ENCODE measurements at places on chromosomes 1 and 21.

GRCh38 chr1:223556414-223557129 is 108.9 kb downstream of the CAPN8 start:
- peak; percentile 78 for DNase-seq

DNA sequence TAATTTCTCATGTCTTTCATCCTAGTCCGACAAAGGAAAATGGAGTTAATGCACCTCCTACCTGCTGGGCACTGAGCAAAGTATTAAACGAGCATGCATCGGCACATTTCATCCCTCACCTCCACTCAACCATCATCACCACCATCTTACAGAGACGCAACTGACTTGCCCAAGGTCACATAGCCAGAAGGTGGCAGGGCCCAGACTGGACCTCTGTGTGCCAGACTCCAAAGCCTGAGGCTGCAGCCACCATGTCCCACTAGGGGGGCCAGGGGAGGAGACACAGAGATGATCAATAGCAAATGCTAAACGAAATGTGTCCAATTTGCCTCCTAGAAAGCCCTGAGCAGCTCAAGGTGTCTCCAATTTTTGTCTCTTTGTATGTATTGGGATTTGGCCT is 163.7 kb upstream of the EDN2 start:
- DNase-seq = no peak

GRCh38 chr1:84083307-84083706 is 60.8 kb upstream of the PRKACB start:
- DNase-seq = no peak

- DNase-seq = peak; percentile 75
Observed at GRCh38 chr1:231058416-231059109, 18.5 kb upstream of the FAM89A start.

- no peak for DNase-seq
Observed at GRCh38 chr1:192609110-192610079, 26.6 kb upstream of the RGS13 start.

DNA sequence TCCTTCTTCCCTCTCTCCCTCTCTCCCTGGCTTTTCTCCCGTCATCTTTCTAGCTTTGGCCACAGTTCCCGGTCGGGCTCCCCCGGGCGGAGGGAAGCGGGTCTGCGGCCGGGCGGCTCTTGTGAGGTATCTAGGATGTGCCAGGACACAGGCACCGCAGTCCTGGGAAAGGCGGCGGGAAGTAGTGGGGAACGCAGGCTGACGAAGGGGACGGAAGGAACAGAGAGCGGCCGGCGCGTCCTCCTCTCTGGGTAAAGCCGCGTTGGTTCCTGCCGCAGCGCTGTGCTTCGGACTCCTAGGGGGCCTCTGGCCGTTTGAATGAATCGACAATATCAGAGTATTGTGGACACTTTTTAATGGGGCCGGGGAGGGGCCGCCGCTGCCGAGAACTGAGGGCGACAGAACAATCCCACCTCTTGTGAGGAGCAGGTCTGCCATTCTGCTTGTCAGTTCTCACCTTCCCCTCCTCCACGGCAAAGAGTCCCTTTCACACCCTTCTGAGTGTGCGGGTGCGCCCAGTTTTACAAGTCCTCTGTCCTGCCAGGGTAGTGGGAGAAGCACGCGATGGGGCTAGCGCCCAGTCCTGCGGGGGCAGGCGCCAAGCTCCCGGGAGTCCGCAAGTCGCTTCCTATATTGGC is 1.2 kb upstream of the LHX9 start:
- peak; percentile 90 for DNase-seq

- no peak for DNase-seq
Observed at GRCh38 chr1:194474701-194475100, 1288.3 kb upstream of the B3GALT2 start.

DNA sequence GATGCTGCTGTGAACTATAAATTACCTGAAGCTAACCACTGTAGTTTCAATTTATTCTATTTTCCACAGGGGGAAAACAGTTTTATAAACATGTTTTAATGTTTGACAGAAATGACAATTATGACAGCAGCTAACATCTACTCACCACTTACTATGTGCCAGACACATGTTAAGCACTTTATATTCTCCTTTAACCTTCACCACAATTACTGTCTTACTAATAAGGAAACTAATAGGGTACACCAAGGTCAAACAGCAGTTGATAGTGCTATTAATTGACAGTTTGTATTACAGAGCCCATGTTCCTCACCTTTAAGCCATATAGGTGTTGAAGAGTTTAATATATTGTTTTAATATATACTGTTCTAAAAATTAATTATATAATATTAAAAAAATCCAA is 146.4 kb downstream of the EVI5 start:
- DNase-seq = no peak

DNA sequence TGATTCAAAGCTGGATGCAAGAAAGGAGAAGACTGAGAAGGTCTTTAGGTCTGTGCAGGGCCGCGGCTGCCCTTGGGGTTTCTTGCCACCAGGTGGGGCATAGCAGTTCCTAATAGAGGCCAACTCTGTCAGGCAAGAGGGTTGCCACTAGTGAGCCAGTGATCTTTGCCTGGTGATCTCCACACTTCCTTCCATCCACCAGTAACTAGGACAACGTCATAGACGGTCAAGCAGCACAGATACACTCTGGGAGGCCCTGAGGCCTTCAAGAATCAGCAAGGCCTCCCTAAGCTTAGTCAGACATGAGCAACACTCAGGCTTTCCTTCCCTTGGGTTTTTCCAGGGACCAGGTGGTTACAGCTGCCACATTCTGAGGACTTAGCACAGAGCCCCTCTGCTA is 32.9 kb upstream of the ATP2B4 start:
- DNase-seq = peak; percentile 51

GRCh38 chr1:74422421-74423292 is 89.8 kb downstream of the LRRC53 start:
- DNase-seq = peak; percentile 46

DNA sequence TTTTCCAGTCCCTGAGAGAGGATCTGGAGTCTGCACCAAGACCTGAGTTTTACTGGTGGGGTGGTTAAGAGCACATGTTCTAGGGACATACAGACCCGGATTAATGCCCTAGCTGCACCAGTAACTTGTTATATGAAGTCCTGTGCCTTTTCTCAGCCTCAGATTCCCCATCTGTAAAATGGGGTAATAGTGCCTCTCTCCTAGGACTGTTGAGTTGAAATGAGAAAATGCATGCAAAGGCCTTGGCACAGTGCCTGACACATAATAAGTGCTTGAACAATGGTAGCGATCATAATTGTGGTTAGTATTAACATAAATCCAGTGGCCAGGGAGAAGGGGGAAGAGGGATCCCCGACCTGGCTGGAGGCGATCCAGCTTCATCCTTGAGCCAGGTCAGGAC is 12.3 kb downstream of the AHDC1 start:
- no peak for DNase-seq

GRCh38 chr1:110004583-110004982 is 20.0 kb downstream of the AHCYL1 start:
- DNase-seq = peak; percentile 47

DNA sequence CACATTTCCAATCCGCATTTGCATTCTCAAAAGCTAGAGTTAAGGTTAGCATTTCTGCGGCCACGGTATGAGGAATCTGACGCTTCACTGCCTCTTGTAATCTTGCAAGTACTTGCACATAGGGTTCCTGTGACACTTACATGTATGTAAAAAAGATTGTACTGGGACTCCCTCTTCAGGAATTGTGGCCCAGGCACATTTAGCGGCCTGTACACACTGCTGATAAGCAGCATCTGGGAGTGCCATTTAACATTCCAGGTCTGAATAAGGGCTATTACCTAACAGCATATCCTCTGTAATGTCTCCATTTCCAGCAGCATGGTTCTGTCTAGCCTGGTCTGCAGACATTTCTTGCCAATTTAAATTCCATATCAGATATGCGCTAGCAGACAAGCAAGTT is 75.7 kb downstream of the AXDND1 start:
- no peak for DNase-seq

DNA sequence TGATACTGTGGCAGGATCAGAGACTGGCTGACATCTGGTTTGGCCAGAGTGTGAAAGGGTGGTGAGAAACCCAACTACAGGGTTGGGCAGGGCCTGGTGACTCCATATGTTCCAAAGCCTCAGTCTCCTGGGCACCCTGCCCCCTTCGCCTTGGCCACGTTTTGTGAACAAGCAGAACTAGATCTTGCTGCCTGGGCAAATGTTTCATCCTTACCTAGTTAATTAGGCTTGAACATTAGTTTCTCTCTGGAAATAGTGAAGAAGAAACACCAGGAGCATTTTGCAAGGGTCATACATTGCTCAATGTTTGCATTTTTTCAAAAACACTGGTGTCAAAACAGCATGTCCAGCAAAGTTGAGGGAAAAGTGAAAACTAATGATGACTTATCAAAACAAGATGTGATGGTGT is 60.5 kb downstream of the MAP3K7CL start:
- no peak for DNase-seq

DNA sequence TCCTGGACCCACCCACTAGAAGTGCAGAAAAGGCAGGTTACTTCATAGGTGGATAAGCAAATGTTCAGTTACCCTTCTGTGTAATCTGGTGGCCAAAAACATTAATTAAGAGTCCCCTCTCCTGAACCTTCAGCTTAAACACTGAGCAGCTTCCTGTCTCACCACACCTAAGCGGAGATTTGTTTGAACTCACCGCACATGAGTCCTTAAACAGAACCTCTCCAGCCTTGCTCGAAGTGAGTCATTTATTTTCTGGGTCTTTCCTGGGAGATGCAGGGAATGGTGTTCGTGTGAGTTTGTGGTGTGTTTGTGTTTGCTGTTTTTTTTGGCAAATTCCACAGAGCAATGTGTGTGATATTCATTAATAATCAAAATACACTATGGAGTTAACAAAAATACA is 7.6 kb upstream of the FNBP1L start:
- DNase-seq = peak; percentile 75

DNA sequence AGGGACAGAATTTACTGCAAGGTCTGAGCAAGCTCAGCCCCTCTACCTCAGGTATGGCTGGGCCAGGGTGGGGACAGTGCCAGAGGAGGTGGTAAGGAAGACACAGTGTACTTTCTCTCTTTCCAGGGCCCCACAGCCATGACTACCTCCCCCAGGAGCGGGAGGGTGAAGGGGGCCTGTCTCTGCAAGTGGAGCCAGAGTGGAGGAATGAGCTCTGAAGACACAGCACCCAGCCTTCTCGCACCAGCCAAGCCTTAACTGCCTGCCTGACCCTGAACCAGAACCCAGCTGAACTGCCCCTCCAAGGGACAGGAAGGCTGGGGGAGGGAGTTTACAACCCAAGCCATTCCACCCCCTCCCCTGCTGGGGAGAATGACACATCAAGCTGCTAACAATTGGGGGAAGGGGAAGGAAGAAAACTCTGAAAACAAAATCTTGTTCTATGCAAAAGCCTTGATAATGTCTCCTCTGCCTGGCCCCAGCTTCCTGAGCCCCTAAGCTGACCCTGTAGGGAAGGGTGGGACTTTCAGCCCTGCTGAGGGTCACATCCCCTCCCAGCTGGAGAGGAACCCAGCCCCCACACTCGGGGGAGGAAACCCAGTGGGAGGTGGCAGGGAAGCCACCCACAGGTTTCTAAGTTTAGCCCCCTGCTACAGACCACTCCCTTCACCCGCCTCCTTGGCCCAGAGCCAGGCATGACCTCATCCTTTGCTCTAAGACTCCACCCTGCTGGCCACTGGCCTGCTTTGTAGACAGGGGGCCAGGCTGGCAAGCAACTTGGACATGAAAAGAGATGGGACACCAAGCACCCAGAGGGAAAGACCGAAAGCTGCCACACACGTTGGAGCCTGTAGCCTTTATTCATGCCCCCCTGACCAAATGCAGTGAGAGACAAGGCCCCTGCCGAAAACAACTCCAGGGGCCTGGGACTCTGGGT is 6.4 kb downstream of the RHOC start:
- peak; percentile 81 for DNase-seq

DNA sequence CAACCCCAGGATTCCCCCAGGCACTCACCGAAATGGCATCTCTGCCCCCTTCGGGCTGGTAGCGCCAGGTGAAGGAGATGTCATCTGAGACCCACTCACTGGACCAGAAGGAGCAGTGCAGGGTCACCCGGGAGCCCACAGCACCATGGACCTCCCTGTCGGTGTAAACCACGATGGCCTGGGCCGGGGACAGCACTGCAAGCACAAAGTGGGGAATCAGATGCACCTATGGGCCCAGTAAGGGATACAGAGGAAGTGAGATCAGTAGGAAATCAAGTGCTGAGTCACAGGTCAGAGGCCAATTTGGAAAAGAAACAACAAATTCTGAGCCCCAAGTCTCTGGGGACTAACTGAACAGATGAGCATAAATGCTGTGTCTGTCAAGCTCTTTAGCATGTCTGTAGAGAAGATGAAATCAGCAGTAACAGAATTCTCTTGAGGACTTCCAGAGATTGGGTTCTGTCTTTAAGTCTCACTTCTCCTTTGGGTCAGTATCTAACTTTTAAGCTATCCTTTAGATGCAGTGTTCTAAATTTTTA is 2.5 kb downstream of the MPZ start:
- DNase-seq = peak; percentile 56

DNA sequence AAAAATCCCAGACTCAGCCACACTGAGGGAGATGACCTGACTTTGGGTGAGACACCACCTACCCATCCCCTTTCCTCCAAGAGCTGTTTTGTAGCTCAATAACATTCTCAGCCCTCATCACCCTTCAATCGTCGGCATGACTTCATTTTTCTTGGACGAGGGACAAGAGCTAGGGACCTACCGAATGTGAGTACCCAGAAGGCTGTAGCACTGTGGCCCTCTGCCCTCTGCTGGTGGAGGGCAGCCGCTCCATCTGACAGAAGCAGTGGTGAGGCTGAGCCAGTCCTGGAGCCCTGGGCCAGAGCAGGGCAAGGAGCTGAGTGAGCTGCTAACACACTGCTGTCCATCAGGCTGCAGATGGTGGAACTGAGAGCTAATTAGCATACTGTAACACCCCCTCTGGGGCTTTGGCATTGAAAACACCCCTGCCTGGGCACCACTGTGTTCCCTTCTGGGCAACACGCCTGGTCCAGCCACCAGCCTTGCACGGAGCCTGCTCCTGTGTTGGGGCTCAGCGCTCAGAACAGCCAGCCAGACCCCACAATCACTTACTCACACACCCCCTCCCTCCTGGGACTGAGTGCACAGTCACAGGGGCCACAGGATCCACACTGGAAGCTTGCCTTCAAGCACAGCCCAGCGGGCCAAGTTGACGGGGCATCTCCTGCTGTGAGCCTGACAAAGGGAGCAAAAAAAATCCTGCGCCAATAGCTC is 18.3 kb upstream of the ALPL start:
- DNase-seq = peak; percentile 79

DNA sequence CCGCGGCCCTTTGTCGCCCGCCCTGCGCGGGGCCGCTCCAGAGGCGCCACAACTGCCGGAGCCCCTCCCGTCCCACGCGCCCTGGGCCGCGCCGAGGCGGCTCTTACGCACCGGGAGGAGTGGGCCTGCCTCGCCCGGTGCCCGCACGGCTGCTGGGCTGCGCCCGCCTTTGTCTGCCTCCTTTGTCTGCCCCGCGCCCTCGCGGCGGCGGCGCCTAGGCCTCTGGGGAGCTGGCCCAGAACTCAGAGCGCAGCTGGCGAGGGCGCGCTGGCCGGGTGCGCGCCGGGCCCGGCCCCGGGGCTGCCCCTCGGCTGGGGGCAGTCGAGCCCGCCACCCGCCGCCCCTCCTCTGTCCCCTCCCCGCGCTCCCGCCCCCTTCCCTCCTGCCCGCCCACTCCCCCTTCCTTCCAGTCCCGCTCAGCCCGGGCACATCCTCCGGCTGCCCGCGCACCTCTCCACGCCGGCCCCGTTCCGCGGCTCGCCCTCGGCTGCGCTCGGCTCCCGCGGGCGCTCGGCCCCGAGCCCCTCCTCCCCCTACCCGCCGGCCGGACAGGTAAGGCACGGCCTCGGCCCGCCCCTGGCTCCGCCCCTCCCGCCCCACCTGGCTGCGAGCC is at the start of gene DRAXIN:
Gene DRAXIN, plus strand, starts transcription at position 409 of the 613 bp plus-strand sequence. CDS start 14,549 bp downstream, outside the sequence.
- DNase-seq = peak; percentile 66

All from DMS53 (cell line).